Femur (tissue), 1 donor: ENCODE measurements at places on chromosomes 7 and 10.

- peak; percentile 91 for DNase-seq
Observed at GRCh38 chr7:191981-192649, at the start of gene FAM20C. FAM20C (plus strand) TSS chr7:192571; CDS start chr7:193200, 629 bp downstream.

GRCh38 chr10:119352042-119352441, 144.7 kb downstream of the GRK5 start:
- DNase-seq, result no peak

GRCh38 chr10:26743841-26744240, 46.3 kb downstream of the PDSS1 start:
- no peak for DNase-seq

DNA sequence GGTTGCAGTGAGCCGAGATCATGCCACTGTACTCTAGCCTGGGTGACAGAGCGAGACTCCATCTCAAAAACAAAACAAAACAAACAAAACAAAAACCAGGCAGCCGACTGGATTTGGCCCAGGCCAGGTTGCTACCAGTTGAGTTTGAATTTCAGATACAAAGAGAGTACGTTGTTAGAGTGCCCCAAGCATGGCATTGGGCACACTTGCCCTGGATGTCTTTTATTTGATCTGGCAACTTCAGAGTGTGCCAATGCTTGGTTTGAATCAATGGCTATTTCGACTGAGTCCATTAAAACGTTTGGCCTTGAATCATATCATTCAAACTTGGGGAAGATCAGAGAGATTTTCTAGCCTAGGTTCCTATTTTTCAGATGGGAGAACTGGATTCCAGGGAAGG, 213.4 kb upstream of the SHH start:
- no peak for DNase-seq

GRCh38 chr10:100738055-100738827, 7.1 kb upstream of the PAX2 start:
- DNase-seq, result no peak

- peak; percentile 77 for DNase-seq
Observed at GRCh38 chr10:24952143-24952706, at the start of gene PRTFDC1. PRTFDC1 (minus strand) TSS chr10:24952606; CDS start chr10:24952575, 31 bp downstream.

- DNase-seq, result no peak
Observed at GRCh38 chr10:52004342-52004949, 305.1 kb upstream of the CSTF2T start.

- DNase-seq, result no peak
Observed at GRCh38 chr10:128543151-128543550, 416.9 kb upstream of the MKI67 start.

DNA sequence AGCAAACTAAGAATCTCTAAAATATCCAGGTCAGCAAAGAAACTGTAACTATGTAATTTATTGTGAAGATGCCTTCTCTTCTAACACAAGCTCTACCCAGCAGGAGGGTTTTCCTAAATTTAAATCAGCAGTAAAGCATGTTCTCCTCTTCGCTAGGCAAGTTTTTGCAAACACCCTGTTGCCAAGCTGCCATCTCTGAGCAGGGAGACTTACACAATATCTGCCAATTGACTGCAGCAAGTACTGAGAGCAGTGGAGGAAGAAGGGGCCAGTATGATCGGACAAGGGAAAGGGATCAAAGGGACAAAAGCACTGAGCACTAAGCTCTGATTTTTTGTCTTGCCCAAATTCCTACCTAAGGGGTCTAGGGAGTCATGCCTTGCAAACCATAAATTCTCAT, 16.0 kb upstream of the LANCL2 start:
- no peak for DNase-seq

- DNase-seq, result no peak
Observed at GRCh38 chr7:41711283-41712064, 8.6 kb upstream of the INHBA start.

DNA sequence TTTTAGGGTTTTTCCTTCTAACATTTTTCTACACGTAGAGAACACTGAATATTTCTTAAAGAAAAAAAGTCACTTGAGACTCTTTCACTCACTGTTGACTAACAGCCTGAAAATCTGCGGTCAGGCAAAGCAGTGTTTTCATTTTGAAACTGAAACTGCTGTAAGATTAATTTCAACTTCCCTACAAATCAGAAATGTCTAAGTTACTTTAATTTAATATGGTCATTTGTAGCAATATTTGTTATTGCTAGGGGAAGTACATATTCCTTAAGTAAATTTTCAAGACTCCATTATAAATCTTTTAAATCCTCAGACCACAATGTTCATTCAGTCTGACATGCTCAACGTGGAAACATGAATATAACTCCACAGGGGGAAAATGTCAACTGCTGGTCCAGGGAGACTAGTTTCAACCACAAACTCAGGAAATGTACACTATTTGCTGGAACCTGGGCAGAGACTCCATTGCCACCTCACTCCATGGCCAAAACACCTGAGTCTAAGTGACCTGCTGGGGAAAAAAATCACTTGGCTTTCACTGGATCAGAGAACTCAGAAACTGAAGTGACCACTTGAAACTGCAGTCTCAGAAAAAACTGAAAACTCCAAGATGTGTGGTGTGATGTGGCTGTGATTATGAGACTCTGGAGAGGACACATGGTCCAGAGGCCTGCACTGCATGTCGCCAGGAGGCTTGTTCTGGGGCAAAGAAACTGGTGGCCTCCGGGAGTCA, 161.2 kb downstream of the TAX1BP1 start:
- no peak for DNase-seq

DNA sequence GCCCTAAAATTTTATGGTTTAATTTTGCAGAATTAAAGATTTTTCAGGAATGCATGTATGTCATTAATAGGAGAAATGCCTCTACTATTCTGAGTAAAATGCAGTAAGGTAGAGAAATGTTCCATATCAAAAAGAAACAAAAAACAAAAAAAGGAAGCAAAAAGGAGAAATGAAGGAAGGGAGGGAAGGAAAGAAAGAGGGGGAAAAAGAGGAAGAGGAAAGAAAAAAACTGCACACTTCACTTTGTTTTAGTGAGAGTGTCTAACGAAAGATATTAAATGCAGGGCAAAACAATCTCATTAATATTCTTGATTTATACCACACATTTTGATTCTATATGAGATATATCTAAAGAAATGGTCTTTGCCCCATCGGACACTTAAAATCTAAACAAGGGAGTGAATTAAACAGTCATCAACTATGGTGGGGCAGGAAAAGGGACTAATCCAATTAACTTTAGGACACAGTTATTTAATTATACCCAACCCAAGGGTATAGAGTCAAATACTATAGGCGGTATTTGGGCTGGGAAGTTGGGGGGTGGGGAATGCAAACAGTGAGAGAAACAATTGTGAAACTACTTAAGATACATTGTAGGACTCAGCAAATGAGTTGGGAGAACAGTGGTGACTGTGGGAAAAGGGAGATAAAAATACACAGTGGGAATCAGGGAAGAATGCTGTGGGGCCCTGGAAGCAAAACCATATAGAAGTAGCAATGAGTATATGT, 27.0 kb downstream of the IMMP2L start:
- no peak for DNase-seq

DNA sequence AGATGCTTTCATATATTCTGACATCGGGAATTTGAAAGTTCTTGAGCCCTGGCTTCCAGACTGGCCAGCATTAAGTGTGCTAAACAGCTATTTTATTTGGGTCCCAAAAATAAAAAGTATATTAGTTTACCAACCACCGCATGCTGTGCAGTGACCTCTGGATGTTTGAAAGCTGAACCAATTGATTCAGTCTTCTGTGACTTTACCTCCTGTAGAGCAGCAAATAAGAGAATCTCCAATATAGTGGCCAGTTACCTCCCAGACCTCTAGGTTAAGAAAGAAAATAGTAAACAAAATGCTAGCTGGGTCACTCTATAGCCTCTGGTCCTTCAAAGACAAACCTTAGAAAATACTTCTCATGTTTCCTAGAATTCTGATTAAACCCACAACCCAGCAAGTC, 424.6 kb upstream of the NFE2L3 start:
- DNase-seq, result no peak

DNA sequence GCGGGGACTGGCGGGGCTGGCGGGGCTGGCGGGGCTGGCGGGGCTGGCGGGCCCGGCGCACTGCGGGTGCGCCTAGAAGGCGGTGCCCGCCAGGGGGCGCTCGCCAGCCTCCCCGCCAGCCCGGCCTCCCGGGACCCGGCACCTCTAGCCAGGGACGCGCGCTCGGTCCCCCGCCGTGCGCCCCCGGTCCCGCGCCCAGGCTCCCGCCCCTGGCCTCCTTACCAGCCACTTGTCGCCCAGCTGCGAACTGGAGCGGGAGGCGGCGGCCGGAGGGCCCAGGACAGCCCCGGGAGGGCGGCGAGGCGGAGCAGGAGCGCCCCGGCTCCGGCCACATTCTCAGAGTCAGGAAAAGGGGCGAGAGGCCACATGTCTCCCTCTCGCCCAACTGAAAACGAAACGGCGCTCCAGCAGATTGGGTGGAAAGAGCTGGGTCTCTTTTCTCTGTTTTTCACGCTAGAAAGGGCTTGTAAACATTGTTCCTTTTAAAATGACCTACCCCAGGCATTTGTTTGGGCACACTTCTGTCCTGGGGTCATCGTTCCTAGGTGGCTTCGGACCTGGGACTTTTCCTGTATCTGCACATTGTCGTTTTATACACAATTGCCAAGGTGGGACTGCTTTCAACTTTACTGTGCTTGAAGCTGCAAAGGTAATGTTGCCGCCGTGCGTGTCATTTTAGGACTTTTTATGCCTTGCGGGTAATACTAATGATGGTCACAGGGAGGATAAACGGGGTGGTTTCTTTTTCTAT, 378 bp upstream of the PRKCQ start:
- DNase-seq, result peak; percentile 80

- DNase-seq, result no peak
Observed at GRCh38 chr10:84755311-84755710, 426.9 kb downstream of the CCSER2 start.

DNA sequence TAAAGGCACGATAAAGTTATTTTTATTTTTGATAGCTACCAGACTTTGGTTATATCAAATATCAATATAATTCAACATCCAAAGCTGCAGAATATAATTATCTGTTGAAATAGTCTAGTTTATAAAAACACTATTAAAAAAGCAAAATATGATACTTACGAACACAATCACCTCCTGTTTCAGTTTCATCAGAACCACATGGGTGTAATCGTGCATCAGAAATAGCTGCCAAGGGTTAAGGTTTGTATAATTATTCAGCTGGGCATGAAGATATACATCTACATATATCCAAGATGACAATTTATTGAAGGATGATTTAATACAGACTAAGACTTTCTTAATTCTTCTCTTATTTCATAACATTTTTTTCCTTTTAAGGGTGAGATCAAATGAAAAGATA, 20.3 kb downstream of the VWDE start:
- no peak for DNase-seq

DNA sequence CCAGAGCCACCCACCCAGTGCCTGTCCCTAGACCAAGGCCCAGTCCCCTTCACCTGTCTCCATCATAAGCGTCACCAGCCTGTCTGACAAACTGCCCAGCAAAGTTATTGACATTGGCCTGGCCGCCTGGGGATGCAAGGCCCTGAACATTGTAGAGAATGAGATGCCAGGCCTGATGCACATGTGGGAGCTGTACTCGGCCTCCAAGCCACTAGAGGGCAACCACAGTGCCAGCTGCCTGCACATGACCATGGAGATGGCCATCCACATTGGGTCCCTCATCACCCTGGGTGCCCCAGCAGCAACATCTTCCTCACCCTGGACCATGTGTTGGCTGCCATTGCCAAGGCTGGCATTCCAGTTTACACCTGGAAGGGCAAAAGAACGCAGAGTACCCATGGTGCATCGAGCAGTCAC, 63.7 kb upstream of the ANTXRL start:
- DNase-seq, result no peak

- no peak for DNase-seq
Observed at GRCh38 chr10:49092477-49092876, 22.8 kb downstream of the VSTM4 start.

GRCh38 chr7:74025146-74025545, 2.8 kb upstream of the ELN start:
- no peak for DNase-seq

GRCh38 chr10:3902809-3903410, 117.9 kb upstream of the KLF6 start:
- no peak for DNase-seq

- DNase-seq, result peak; percentile 81
Observed at GRCh38 chr10:124999433-125000365, 57.8 kb downstream of the ZRANB1 start.

DNA sequence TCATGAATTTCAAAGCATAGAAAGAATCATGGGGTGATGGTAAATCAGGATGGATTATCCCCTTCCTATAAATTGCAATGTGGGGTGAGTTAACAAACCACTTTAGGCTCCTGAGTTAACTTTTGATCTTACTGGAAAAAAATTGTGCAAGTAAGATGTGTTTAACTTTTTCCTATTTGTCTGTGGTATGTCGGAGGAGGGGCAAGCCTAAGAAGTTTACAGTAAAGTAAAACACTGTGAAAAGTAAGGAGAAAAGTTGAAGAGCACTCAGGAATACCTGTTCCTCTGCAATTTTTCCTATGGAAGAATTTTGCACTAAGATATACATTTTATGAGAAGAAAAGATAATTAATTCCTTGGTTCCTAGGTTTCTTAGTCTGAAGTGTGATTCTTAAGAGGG, 44.4 kb downstream of the IFIT5 start:
- no peak for DNase-seq

GRCh38 chr10:116014871-116015582, 258.0 kb downstream of the GFRA1 start:
- no peak for DNase-seq

GRCh38 chr7:110718503-110719205, 372.3 kb upstream of the LRRN3 start:
- DNase-seq, result no peak

DNA sequence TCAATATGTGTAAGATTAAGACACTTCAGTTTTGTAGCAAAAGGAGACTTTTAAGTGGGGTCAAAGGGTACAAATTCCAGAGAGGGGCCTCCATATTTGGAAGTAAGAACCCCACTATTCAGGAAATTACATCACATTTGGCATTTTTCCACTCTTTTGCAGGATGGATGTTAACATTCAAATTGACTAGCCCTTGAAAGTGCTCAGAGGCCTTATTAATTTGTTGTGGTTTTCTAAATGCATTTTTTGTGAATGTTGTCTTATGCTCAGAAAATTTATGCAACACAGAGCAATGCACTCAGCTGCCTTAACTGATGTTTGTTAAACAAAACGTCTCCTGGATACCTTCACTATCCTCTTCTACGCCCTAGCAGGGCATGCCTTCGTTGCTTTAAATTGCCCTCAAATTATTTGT, 50.9 kb upstream of the PDLIM1 start:
- DNase-seq, result no peak

- DNase-seq, result peak; percentile 10
Observed at GRCh38 chr7:1700536-1701333, 30.7 kb downstream of the ELFN1 start.

DNA sequence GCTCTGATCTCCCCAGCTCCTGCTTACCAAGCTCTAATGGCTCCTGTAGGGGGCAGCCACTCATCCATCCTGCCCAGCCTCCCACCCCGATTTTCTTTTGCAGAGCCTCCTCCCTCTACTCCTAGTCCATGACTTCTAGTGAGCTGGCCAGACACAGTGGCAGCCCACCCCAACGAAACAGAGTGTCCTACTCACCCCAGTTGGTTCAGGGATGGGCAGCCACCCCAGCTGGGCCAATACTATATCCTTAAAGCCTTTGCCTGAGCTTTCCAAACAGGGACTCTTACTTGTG, 77.1 kb downstream of the GRID1 start:
- no peak for DNase-seq

GRCh38 chr7:30251708-30252329, 32.6 kb upstream of the ZNRF2 start:
- peak; percentile 33 for DNase-seq
